ENCODE measurements at places on chromosomes 4 and X.

DNA sequence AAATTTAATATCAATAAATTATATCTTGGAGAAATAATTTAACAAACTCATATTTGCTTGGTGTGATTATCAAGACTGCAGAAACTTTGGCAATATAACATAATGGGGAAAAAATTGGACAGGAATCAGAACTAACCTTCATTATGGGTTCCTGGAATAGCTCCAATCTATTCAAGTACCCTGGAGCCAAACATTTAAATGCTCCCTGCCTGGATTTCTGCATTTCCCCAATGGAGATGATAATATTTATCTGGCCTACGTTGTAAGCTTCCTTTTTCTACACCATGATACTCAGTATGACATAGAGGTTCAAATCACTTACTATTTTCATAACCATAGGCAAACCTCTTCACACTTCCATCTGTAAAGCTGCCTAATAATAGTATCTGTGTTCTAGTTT is 326.8 kb downstream of the TRIML1 start:
- DNase-seq, result no peak

DNA sequence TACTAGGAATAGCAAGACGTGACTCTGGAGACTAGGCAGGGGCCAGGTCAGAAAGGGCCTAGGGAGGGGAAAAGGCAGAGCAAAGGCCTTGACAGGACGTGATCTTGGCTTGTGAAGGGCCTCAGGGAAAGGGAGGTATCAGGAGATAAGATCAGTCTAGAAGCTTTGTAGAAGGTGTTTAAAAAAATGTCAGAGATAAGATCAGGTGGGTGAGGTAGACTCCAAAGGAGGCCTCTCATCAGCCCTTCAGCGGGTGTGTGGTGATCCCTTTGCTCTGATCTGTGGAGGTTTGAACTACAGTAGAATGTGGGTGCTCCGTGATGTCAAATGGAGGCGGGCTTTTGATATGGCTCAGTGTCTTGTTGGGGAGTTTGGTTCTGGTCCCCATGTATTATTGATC is 78.8 kb upstream of the PRPS1 start:
- no peak for DNase-seq

DNA sequence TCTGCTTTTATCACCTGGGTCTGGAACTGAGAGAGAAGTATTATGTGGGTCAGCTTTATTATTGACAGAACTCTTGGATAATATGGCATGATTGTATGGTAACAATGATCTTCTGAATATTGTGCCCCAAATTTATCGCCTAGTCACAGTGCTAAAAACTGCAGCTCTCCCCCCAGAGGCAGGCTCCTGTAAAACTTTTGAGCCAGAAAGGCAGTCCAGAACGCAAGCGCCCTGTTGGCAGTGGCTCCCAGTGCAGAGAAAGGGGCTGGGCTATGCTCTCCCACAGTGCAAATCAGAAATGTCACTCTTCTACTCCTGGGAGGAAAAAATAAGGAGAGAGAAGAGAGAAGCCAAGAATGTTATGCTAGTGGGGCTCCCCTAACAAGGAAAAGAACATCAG is 50.5 kb downstream of the HELT start:
- no peak for DNase-seq

DNA sequence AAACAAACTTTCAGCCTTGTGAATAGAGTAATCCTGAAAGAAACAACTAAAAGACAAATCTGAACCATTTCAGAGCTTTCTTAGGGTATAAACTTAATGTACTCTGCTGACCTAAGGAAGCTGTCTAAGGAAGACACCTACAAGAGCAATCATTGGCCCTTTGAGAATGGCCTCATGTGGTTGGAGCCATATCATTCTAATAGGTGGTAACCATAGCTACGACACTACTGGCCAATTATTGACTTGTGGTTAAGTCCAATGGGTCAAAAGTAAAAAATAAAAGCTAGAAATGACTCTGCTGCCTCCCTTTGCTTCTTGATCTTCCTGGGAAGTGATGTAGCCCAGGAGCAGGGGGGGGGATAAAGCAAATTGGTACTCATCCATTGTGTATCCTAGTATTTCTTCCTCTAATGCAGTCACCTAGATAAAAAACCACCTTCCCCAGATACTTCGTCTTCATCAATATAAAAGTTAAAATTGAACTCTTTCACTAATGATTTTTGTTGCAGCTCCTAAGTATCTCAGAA is 547.0 kb downstream of the ARAP2 start:
- no peak for DNase-seq

DNA sequence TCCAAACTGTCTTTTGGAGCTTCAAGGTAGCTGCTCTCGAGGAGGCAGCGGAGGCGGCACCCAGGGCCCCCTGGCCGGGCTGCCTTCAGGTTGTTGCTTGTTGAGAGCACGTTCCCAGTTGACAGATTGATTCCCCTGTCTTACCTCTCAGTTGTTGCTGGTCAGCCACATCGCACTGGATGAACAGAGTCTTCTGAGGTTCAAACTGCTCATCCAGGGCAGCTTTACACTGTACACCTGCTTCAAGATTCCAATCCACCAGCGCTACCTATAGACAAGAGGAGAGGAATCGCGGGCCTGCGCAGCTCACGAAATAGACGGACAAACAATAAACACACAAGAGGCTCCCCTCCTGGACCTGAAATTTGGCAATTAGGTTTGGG is 497 bp downstream of the HPGD start:
- DNase-seq, result no peak

DNA sequence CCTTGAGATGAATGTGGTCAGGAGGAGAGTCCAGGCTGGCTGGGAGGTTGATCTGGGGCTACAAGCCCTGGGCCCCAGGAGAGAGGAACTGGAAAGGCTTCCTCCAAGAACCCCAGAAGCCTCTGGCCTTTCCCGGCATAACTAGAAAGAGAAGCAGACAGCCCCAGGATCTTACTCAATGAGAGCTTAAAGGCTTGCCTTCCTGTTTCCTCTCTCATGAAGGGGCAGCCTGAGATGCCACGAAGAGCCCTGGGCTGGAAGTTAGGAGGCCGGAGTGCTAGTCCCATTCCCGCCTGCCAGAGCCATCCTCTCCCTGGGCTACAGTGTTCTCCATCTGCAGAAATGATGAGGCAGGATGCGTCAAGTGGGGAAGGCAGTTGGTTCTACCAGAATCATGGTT is 20.1 kb upstream of the XPNPEP2 start:
- no peak for DNase-seq

DNA sequence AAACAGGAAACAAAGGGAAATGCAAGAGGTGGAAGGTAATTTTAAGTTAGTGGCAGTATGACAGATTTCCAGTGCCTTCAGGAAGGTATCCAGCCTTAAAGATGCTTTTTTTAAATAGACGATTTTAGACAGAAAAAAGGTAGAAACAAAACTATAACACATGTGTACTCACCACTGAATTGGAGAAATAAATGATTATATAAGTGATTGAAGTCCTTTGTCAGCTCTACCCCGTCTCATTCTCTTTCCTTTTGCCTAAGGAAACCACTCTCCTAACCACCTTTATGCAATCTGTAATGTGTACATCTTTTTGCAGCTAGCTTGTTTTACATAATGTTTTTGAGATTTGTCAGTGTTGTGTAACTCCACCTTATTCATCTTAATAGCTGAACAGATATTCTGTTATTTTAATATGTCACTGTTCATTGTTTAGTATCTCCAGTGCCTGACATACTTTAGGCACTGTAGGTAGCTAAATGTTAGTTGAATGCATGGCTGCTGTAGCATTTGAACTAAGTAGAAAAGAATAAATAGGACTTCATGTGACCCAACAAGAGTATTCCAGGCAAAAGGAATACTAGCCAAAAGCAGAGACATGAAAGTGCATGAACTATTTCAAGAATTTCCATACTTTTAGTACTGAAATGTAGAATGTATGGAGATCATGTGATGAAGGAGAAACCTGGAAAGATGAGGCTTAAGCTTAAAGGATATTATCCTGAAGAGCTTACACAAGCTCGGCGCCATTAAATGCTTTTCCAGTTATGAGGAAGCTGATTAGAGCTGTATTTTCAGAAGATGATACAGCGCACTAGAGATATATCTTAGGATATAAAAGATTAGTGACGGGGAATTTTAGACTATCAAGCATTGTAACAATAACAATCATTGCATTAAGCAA is 865 bp downstream of the FAM200B start:
- peak; percentile 70 for DNase-seq

GRCh38 chr4:129379429-129379828 is 283.5 kb downstream of the C4orf33 start:
- DNase-seq, result no peak

GRCh38 chr4:61149278-61149677 is 50.8 kb upstream of the ADGRL3 start:
- DNase-seq, result peak; percentile 96

DNA sequence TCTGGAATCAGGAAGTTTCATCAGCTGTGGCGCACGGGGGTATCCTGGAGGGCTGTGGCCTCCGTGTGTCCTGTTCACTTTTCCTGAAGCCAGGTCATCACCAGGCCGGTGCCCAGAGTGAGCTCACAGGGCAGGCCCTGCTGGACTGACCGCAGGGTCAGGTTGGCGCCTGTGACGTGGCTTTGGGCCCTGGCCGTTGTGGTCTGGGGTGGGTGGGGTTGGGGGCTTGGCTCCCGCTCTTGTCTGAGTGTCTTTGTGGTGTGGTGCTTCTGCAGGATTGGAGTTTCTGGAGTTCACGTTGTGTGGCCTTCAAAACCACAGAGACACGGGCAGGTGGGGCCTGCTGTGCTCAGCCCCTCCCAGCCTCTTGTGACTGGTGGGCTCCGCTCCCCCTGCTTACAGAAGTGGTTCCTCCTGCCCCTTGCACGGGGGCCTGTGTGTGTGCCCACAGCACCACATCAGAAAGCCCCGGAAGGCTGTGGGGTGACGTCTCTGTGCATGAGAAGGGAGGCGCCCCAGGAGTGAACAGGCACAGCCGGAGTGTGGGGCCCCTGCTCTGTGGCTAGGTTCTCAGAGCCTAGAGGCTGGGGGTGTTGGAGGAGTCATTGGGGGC is 9.5 kb downstream of the RGS12 start:
- peak; percentile 18 for DNase-seq

DNA sequence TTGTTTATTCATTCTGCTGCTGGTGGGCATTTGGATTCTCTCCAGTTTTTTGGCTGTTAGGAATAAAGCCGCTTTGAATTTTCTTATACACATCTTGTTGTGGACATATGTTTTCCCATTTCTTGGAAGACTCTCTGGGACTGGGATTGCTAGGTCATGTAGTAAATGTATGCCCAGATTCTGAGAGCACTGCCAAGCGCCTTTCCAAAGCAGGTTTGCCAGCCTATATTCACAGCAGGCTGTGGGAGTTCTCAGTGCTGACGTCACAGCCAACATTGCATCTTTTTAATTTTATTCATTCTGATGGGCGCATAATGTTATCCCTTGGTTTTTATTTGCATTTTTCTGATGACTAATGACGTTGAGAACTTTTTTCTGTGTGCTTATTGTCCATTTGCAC is 24.1 kb downstream of the TMEM271 start:
- no peak for DNase-seq

DNA sequence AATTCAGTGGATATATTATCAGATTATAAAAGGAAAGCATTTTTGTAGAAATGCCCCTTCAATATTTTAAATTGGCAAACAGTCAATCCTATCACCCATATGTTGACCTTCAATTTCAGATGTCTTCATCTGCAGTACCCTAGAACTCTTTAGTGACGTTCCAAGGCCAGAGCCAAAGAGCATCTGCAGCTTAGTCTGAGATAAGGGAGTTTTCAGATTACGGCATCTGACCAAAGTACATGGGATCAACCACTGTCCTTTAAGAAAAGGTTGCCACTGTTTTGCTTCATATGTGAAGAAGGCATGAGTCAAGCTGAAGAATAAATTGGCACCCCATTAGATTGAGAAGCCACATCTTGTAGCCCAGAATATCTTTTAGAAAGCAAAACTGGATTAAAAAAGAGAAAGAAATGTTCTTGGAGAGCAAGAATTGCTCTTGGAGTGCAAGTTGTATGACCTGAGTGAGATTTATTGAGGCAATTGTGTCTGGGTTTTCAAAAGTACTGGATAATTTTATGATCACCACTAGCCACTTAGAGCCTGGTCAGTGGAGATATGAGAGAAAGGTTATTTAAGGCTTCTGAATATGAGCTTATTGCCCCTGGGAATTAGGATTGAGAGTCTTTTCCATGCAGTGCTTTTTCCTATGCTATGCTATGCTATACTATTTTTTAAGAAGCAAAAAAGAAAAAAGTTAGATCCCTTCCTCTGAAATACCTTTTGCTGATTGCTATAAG is 251.9 kb upstream of the NR3C2 start:
- peak; percentile 4 for DNase-seq

GRCh38 chr4:38734911-38735310 is 47.9 kb downstream of the TLR10 start:
- no peak for DNase-seq

DNA sequence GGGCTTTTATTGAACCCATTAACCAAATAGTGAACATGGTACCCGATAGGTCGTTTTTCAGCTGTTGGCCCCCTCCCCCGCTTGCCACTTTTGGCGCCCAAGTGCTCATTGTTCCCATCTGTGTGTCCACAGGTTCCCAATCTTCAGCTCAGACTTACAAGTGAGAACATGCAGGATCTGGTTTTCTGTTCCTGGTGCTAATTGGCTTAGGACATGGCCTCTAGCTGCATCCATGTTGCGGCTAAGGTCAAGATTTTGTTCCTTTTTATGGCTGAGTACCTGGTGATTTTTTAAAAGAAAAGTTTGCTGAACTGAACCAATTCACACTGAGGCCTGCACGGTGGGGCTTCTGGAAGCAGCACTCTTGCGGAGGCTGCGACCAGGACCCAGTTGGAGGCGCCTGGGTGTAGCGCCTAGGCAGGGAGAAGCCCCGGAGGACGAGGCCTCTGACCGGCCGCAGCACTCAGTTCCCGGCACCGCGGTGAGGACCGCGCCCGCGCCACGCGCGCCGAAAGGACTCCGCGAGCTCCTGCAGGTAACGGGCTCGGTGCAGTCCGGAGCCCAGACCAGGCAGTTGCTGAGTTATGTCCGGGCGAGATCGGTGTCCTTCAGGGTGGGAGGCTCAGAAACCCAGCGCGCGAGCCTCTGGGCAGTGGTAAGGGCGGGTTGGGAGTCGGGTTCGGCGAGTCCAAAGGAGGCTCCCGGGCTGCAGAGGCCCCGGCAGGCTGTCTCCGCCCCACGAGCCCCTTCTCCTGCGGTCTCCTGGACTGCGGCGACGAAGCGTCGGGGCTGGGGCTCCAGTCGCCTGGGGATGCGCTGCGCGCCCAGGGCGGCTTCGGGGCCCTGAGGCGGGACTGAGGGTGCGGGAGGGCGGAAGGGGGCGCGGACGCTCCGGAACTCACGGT is 15.8 kb upstream of the SLC25A4 start:
- no peak for DNase-seq

GRCh38 chrX:132270699-132271098 is 51.5 kb upstream of the RAP2C start:
- DNase-seq, result peak; percentile 96

- DNase-seq, result no peak
Measured at GRCh38 chr4:186188107-186188506, 3.3 kb upstream of the CYP4V2 start.

DNA sequence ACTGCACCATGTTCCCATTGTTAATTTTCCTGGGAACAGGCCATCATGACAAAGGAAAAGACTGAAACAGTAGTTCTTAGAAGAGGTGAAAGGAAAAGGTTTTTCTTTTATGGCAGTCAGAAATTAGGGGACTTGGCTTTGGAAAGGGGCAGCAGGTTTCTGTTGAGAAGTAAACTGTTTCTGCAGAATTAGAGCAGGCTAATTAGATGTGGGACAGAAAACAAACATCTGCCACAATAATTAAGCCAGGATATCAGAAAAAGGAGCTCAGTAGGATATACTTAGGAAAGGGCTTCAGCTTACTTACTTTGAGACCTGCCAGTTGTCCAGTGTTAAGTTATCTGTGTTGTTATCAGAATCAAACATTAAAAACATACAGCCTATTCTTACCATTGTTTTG is 36.7 kb upstream of the STPG2 start:
- no peak for DNase-seq

All from amniotic epithelial cell (primary cell).